ENCODE measurements at places on chromosomes 13 and 19.

GRCh38 chr19:5667751-5668271 is 12.5 kb downstream of the MICOS13 start:
- DNase-seq, result no peak

GRCh38 chr19:55693336-55693974 is 18.4 kb downstream of the EPN1 start:
- no peak for DNase-seq

DNA sequence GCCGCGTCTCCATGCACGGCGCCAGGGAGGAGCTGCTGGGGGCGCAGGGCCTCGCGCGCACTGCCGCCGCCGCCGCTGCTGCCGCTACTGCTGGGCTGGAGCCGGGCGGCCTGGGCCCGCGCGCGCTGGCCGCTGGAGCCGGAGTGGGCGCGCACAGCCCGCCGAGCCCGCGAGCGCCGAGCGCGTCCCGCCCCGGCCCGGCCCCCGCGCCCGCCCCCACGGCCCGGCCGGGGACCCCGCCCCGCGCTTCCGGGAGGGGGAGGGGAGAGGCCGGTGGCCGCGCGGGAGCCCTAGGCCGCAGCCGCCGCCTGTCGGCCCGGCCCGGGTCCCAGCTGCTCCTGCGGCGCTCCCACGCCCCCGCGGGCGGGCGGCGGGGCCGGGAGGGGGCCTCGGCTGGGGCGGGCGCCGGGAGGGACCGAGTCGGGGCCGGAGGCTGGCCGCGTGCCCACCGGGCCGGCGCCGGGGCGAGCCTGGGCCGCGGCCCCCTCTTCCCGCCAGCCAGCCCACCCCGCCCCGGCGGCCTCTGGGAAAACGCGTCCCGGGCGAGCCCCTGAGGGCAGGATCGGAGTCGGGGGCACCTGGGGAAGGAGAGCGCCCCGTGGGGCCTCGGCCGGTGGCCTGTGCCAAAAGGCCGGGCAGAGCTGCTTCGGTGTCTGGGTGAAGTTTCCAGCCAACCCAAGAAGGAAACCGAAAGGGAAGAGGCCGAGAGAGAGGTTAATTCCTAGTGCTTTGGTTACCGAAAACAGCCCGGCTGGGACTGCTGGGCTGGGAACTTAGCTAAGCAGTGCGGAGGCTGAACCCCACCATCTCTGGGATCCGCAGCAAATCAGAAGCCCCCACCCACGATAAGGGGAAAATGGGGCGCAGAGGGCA is at the start of gene STK24:
STK24 (minus strand) TSS at position 145 of the 873 bp plus-strand sequence. CDS start 321 bp downstream, outside the sequence.
- peak; percentile 18 for DNase-seq

GRCh38 chr13:113545455-113545930 is 39.1 kb upstream of the TFDP1 start:
- no peak for DNase-seq

DNA sequence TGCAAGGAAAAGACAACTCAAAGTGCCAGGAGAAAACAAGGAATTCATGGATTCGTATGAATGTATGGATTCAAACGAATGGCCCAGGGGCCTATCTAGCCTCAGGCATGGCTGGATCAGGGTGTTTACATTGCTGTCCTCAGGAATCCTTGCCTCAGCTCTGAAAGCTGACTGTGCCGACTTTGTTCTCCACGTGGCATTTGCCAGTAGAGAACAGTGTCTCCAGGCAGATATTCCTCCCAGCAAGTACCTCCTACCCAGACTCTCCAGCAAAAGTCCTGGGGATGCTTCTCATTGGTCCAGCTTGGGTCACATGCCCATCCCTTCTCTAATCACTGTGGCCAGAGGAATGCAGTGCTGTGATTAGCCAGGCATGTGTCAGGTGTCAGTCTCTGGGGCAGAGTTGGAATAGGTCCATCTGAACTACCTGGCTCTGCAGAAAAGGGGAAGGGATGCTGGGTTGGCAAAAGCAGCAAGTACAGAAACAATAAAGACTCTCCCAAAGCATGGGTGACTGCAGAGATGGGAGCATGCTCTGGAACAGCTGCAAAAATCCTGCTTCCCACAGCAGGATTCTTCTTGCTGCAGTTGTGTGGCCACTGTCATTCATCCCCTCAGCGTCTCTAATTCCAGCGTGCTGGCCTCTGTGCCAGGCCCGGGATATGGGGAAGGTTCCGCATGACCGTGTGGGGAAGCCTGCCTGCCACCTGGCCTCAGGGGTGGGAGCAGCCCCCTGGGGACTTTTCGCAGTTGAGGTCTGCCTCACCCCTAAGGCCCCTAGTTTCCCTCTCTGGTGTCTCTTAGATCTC is 30.0 kb downstream of the CCNE1 start:
- DNase-seq, result no peak

DNA sequence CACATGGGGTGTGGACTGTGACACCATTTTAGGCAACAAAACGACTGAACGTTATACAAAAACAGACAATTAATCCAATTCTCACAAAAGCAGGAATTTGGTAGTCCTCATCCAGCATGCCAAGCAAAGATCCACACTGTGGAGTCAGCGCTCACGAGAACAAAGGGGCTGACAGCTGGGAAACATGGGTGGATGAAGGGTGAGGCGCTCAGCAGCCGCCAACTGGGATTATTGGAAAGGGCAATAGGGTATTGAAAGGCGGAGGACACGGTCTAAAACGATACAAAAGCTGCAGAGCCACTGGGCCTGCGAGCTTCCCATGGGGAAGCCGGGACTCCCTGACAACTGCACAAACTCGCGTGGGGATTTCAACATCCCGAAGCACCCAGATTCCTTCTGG is 4.7 kb upstream of the ZNF813 start:
- DNase-seq, result no peak

GRCh38 chr13:114229506-114229905 is 5.2 kb upstream of the CDC16 start:
- DNase-seq, result no peak

- DNase-seq, result no peak
Measured at GRCh38 chr13:27601803-27602202, 18.5 kb downstream of the LNX2 start.

GRCh38 chr19:588741-589692 is 664 bp upstream of the HCN2 start:
- peak; percentile 31 for DNase-seq

DNA sequence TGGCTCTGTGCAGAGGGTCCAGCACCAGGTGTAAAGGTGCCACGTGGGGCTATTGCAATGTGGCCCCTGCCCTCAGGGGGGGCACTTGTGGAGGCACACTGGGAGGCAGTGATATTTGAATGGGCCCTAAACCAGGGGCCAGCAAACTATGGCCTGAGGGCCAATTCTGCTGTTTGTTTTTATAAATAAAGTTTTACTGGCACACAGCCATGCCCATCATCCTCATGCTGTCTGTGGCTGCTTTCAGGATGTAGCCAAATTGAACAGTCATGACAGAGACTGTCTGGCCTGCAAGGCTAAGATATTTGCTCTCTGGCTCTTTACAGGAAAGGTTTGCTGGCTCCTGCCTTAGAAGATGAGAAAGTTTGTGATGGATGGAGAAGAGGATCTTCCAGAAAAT is 33.9 kb upstream of the RANBP3 start:
- no peak for DNase-seq

DNA sequence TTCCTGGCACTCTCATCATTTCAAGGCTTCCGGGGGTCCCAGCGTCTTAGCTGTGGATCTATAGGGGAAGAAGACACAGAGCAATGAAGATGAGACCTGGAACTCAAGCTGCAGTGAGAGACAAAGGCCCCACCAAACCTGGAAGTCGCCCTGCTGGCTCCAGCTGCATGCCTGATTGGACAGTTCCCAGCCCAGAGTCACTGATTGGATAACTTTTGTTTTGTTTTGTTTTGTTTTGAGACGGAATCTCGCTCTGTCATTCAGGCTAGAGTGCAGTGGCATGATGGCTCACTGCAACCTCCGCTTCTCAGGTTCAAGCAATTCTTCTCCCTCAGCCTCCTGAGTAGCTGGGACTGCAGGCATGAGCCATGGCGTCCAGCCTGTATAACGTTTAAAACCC is 6.4 kb upstream of the ZNF431 start:
- no peak for DNase-seq

- no peak for DNase-seq
Measured at GRCh38 chr19:41565379-41565720, 10.6 kb upstream of the CEACAM21 start.

DNA sequence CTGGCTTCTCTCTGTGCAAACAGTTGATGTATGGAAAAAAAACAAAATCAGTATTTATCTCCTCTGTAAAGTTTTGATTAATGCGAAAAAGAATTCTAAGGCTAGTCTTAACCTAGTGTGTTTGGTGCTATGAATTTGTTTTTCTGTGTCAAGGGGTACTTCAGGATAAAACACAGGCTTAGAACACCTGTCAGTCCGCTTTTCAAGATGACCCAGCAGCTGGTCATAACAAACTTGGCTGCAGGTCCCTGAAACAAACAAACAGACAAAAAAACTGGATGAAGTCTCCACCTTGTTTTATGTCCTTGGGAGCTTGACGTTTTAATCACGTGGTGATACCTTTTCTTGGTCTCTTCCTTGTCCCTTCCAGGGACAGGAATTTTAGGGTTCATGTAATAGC is 689.3 kb downstream of the UQCRFS1 start:
- DNase-seq, result no peak

DNA sequence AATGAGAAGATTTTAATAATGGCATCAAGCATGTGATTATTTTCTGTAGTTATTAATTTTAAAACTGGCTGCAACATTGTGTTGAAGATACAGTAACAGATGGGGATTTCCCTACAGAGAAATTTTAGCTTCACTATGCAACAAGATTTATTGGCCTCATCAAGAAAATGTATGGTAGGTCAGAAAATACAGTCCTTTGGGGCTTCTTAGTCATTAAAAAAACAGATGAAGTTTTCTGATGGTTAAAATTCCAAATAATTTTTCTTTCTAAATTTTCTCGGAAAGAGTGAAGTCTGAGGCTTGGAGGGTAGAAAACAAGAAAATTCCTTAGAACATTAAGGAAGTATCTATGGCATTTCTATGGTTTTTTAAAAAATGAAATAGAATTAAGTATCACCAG is 1790.8 kb upstream of the PCDH20 start:
- DNase-seq, result no peak

GRCh38 chr13:97460004-97460775 is 26.2 kb downstream of the RAP2A start:
- no peak for DNase-seq

GRCh38 chr19:3642987-3643673 is 16.5 kb upstream of the CACTIN start:
- DNase-seq, result no peak

DNA sequence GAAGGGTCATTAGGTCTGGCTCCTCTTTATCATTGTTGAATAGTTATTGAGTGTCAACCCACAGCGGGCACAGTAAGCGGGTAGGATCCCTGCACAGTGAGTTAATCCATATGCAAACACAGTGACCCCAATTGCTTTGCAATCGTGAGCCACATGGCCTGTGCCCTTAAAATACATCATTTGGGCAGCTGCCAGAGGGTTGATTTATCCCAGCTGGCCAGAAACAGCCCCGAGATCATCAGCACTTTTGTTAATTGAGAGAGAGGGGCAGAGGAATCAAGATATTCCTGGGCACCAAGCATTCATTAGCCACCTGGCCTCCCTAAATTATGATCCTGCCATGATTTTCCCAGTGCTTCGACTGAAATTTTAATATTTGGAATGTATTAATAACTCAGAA is 9.8 kb upstream of the CNMD start:
- peak; percentile 51 for DNase-seq

DNA sequence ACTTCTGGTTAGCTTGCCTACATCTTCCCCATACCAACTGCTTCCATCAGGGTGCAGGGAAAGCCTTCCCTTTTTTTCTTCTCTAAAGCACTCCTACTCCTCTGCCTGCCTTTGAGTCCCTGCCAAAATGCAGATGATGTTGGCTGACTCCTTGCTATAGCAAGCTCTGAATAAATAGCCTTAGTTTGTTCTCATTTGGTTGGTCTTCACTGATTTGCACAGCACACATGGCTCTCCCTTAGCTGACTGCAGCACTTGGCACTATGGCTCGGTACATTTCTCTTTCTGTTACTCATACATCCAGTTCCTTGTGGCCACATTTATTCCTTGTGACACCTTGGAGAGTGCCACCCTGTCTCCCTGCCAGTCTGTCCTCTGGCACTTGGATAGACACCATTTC is 249.8 kb downstream of the DCLK1 start:
- no peak for DNase-seq

- DNase-seq, result no peak
Measured at GRCh38 chr13:76454991-76455390, 431.2 kb downstream of the KCTD12 start.

DNA sequence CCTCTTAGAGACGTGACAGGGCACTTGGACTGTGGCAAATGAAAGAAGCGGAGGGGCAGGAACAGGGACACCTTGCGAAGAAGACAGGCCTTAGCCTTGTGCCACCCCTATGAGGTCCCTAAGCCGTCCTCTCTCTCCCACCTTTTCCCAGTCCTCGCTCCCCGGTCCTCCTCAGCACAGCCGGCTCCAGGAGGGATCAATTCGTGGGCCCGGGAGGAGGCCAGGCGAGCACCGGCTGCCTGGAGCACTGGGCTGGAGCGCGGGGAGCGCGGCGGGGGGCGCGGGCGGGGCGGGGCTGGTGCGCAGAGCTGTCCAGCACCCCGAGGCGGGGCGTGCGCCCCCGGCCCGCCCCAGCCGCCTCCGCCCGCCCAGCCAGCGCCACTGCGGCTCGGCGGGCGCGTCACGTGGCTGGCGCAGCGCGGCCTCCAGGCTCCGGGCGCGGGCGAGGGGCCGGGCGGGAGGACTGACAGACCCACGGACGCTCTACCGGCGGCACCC is at the start of gene LRP3:
LRP3 (plus strand) TSS at position 466 of the 498 bp plus-strand sequence. CDS start 456 bp downstream, outside the sequence.
- no peak for DNase-seq

- no peak for DNase-seq
Measured at GRCh38 chr13:113527272-113527958, 36.9 kb upstream of the DCUN1D2 start.

GRCh38 chr13:65530688-65531087 is 1699.4 kb downstream of the PCDH9 start:
- no peak for DNase-seq

GRCh38 chr19:3823350-3823713 is 37.2 kb upstream of the MATK start:
- DNase-seq, result no peak

- DNase-seq, result no peak
Measured at GRCh38 chr13:75873494-75873893, 237.4 kb downstream of the LMO7 start.

DNA sequence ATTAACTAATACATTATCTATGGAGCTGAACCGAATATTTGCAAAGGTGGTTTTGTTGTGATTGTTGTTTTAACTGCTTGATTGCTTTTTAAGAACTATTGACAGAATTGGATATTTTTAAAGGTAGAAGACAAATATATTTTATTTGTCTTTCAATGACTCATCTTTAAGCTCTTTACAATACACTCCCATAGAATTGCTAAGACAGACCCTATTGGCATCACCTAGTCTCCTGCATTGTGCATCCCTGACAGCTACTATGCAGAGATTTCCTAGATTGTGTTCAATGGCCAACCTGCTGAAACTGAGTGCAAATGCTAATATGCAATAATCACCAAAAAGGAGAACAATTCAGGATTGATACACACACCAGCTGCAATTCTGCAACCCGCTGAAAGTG is 19.7 kb upstream of the SCEL start:
- DNase-seq, result no peak

- no peak for DNase-seq
Measured at GRCh38 chr13:44465318-44465717, 91.7 kb downstream of the SERP2 start.

GRCh38 chr19:52871466-52871865 is 14.0 kb upstream of the ZNF468 start:
- DNase-seq, result no peak

GRCh38 chr19:8208922-8209461 is at the start of gene CERS4:
Gene CERS4, plus strand, starts transcription at chr19:8209370. Its CDS starts 41,707 bp downstream, at chr19:8251077.
- no peak for DNase-seq

GRCh38 chr13:101645871-101646270 is 193.4 kb downstream of the ITGBL1 start:
- no peak for DNase-seq

Data from SHP77 treated with DMSO at 0.1 percent for 48 hours (cell line).